ENCODE measurements at places on chromosomes 4 and X. TPM values are rescaled to one million over a fixed set of nuclear protein-coding genes. Genes with fewer than 3 reads are reported as not detected.

DNA sequence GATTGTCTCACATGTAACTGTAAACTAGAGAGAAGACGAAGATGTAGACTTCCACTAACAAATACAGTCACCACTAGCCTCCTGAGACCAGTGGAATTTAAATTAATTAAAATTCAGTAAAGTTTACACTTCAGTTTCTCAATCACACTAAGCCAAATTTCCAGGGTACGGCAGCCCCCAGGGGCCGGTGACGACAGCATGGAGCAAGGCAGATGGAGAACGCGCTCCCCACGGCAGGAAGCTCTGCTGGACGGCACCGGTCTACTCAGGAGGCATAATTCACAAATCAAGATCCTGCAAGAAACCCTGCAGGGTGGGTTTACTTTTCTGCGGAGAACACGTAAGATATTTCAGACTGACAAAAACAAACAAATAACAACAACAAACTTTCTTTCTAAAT, 80.7 kb downstream of the FAT1 start:
- no peak for DNase-seq

DNA sequence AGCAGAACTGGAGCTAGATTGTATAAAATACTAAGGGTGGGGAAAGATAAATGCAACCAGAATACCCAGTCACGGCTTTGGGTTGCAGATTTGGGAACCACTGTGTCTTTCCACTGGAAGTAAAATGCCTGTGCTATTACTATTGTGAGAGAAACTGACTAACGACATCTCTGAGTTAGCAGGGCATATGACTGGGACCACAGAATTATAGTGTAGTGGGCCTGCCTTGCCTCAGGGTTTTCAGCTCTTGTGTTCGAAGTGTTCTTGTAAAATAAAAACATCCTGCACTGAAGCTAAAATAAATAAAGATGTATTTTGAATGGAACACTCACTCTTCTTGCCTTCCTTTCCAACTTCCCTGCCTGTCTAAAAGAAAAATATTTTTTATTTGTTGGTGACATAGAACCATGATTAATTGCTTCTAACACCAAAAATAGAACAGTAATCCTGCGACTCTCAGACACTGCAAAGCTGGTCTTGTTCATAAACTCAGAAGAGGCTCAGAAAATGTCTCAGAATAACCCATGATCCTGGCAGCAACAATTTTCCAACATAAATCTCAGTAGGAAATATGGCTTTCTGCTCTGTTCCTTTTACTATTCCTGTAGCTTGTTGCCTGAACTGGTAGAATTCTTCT, 104.2 kb downstream of the FAM47B start:
- DNase-seq: no peak

- no peak for DNase-seq
These were observed 1040.7 kb upstream of the INTU start for GRCh38 chr4:126592088-126592487.

DNA sequence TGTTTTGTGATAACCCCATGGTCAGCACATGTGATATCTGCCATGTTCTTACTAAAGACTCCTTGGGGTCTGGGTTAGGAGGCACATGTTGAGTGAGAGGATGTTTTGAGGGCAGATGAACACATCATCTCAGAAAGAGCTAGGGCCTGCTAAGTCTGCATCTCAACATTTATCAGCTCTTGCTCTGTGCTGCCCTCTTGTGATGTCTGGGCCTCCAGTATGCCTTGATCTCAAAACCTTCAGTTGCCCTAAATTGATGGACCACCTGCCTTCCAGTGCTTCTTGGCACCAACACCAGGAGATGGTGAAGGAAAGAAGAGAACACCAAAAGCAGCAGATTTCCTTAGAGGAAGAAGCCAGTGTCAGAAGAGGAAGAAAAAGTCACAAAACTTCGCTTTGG, 22.5 kb downstream of the MID1 start:
- no peak for DNase-seq

DNA sequence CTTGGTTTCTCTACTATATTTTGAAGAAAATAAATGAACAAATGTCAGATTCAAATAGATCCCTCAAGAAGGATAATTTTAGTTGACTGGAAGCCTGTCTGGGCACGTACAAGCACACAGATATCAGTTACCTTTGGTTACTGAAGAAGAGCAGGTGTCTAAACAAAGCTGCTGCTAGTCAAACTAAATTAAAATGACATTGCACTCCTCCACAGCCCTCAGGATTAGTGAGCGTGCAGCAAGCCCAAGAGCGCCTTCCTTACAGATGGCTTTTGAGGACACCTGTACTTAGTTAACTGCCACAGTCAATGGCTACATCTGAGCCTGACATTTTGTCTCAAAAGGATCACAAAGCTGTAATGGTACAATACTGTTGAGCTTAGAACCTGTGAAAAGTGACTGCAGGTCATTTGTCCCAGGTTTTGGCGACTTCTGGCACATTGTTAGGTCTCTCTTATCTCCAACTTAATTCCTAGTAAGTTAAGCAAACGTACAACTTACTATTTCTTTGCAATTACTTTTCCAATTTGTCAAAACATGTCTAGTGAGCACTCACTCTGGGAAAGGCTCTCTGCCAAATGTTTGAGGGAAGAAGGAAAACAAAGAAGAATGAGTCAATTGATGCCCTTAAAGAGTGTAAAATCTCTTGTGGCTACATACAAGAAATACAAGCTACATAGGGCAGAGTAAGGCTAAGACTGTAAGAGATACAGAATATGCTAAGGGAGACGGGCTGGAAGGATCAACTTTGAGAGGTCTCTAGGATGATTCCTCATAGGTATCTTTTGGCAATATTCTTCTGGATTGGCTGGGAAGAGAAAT, 25.6 kb upstream of the DAPP1 start:
- no peak for DNase-seq

Gene PNMA5
- not detected for total RNA-seq

All from breast epithelium (tissue), 4 donors.